ENCODE measurements at places on chromosomes 12 and 14.

- DNase-seq, result no peak
Observed at GRCh38 chr12:10027311-10027710, 3.2 kb upstream of the CLEC9A start.

- DNase-seq, result no peak
Observed at GRCh38 chr12:97520106-97520505, 57.5 kb downstream of the RMST start.

GRCh38 chr14:50758945-50759344 lies 72.0 kb downstream of the NIN start:
- no peak for DNase-seq

DNA sequence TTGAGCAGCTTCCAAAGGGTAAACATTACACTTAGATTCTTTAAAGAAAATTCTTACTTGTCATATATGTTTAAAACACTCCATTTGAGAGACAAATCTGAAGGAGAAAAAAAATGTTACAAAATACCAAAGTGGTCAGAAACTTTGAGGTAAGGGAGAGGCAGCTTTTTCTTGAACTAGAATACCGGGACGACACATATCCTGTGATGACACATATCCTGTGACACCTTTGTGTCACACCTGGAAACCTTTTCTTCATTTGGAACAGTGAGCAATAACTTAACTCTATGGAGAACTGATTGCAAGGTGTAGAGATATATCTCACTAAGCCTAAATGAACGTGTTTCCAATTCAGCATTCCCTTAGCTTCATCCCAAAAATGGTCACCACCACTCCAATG lies 4.6 kb upstream of the GRIN2B start:
- DNase-seq, result no peak

GRCh38 chr12:19194963-19195362 lies 65.4 kb downstream of the PLEKHA5 start:
- no peak for DNase-seq

DNA sequence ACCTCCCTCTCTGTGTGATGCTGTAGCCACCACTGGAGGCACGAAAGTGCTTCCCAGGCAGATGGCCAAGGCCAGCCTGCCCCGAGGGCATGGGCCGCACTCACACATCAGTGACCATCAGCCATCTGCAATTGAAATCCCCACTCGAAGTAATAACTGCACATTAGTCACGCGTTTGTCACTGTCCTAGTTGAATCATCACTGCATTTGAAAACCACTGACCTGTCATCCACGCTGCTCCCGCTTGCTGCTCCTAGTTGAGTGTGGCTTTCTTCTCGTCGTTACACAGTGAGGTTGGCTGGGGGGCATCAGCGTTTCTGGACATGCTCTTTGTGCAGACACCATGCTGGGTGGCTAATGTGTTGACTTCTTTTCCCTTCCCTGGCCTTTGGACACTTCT lies 176.1 kb downstream of the ADGRD1 start:
- no peak for DNase-seq

DNA sequence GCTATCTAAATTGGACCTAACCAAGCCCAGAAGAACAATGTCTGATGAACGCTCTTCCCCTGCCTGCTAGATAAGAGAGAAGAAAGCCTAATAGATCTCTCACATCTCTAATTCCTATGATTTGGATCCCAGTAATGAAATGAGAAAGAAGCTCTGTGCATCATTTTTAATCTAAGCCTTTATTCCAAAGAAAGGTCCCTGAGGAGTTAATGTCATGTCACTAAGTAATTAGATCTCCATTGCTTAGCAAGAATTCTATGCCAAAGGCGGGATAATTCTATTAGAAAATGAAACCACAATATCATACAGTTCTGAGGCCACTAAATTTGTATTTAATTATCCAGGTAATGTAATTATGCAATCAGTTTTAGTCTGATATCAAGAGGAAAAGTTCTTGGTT lies 74.2 kb upstream of the TMEM260 start:
- no peak for DNase-seq
